Activated T-helper 1 cell treated with anti-CD3 and anti-CD28 coated beads, Interleukin-12 subunit alpha, Interleukin-12 subunit beta, Interleukin-2, Interleukin-4 antibody, amounts not matched to agents 30 ng/mL and 10 ng/mL and 1 ng/mL, durations not matched to agents 14 hours and 24 hours and 36 hours (primary cell): ENCODE measurements at places on chromosomes 6 and 20. TPM values are rescaled to one million over a fixed set of nuclear protein-coding genes. Genes with fewer than 3 reads are reported as not detected.

GRCh38 chr6:33904050-33904746 lies 100.4 kb upstream of the MLN start:
- H3K4me1 ChIP-seq = peaks cover 81% of the 10 kb centered on the region
- H3K27ac ChIP-seq = peak overlapping the region; percentile 89
- peaks cover 2% of the 10 kb centered on the region for H3K36me3 ChIP-seq
- peaks cover 2% of the 10 kb centered on the region for H3K27me3 ChIP-seq

Gene PACRG
- total RNA-seq = 0.36 TPM in 1 of 2 replicates, not detected in the other

Gene NXT1
- 58.9 and 62.6 TPM in 2 replicates for total RNA-seq

DNA sequence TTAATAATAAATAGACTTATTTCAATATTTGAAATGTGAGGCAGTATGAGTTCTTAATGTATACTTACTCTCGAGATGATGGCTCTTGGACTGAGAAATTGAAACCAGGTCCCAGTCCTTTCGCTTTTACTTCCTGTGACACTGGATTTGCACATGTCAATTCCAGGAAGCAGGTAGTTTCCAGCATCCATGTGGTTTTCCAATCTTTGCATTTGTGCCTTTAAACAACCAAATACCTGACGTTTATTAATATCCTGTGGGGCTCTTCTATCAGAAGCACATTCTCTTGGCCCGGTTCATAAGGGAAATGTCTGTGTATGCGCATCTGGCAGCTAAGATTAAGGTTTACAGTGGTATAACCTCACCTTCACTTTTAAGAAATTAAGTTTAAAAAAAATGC lies 13.1 kb downstream of the UTRN start:
- peaks cover 11% of the 10 kb centered on the region for H3K4me1 ChIP-seq
- no peak overlapping the region for H3K4me3 ChIP-seq
- peaks cover 4% of the 10 kb centered on the region for H3K27me3 ChIP-seq
- DNase-seq = no peak
- no peak overlapping the region for H3K27ac ChIP-seq

- no peak overlapping the region for H3K4me3 ChIP-seq
- no peaks in the 10 kb centered on the region for H3K36me3 ChIP-seq
- peaks cover 7% of the 10 kb centered on the region for H3K4me1 ChIP-seq
- no peak overlapping the region for H3K27ac ChIP-seq
Measured at GRCh38 chr6:163667372-163668060, 253.0 kb downstream of the QKI start.

- peaks cover 2% of the 10 kb centered on the region for H3K27me3 ChIP-seq
- H3K36me3 ChIP-seq = peaks cover 8% of the 10 kb centered on the region
- no peak for DNase-seq
- H3K4me1 ChIP-seq = peaks cover 67% of the 10 kb centered on the region
- H3K27ac ChIP-seq = no peak overlapping the region
Measured at GRCh38 chr20:8215361-8215781, 83.3 kb downstream of the PLCB1 start.

Gene PAX1
- not detected in 2 replicates for total RNA-seq

Gene PCSK2
- total RNA-seq = not detected in 2 replicates

GRCh38 chr6:91608428-91608827 lies 1021.6 kb upstream of the MAP3K7 start:
- H3K36me3 ChIP-seq = no peaks in the 10 kb centered on the region
- H3K4me3 ChIP-seq = no peak overlapping the region
- H3K27me3 ChIP-seq = no peaks in the 10 kb centered on the region
- H3K27ac ChIP-seq = no peak overlapping the region
- no peak for DNase-seq

DNA sequence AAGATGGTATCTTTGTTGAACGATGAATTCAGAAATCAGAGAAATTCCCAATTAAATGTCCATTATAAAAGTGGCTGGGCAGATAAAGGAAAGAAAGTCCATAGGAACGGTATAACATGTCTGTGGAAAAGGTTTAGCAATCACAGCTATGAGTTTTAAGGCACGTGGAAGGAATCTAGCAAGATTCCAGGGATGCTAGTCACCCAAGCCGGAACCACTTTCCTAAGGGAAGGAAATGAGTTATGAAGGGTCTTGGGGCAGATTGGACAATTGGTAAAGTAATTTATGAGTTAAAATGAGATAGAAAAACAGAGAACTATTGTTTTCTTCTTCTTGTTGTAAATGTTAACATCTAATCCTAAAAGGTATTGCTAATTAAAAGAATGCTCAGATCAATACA lies 384.8 kb downstream of the ADGRB3 start:
- no peaks in the 10 kb centered on the region for H3K27me3 ChIP-seq
- no peak overlapping the region for H3K27ac ChIP-seq
- H3K36me3 ChIP-seq = no peaks in the 10 kb centered on the region
- no peak overlapping the region for H3K4me3 ChIP-seq

DNA sequence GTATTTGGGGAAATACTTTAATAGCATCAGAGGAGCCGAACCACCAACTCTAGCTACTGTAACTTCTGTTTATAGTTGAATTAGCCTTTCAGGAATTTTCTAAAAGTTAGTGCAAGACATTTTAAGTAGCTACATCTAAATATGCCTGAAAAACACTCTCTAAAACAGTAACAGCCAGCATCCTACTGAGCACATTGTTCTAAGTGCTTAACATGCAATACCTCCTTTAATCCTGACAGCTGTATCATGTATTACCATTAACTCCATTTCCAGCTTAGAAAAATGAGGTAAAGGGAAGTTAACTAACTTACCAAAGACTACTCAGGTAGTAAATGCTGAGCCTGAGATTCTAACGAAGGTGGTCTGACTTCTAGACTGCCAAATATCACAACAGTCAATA lies 120.7 kb downstream of the DST start:
- H3K36me3 ChIP-seq = no peaks in the 10 kb centered on the region
- no peak for DNase-seq
- H3K27me3 ChIP-seq = no peaks in the 10 kb centered on the region
- no peak overlapping the region for H3K4me3 ChIP-seq
- no peaks in the 10 kb centered on the region for H3K4me1 ChIP-seq
- H3K27ac ChIP-seq = no peak overlapping the region

GRCh38 chr6:111668410-111668809 lies 62.7 kb upstream of the TRAF3IP2 start:
- no peak overlapping the region for H3K27ac ChIP-seq
- H3K4me1 ChIP-seq = no peaks in the 10 kb centered on the region
- peaks cover 59% of the 10 kb centered on the region for H3K36me3 ChIP-seq
- DNase-seq = no peak
- no peak overlapping the region for H3K4me3 ChIP-seq
- H3K27me3 ChIP-seq = no peaks in the 10 kb centered on the region

GRCh38 chr6:123233336-123233735 lies 237.3 kb downstream of the CLVS2 start:
- H3K4me1 ChIP-seq = no peaks in the 10 kb centered on the region
- no peaks in the 10 kb centered on the region for H3K27me3 ChIP-seq

DNA sequence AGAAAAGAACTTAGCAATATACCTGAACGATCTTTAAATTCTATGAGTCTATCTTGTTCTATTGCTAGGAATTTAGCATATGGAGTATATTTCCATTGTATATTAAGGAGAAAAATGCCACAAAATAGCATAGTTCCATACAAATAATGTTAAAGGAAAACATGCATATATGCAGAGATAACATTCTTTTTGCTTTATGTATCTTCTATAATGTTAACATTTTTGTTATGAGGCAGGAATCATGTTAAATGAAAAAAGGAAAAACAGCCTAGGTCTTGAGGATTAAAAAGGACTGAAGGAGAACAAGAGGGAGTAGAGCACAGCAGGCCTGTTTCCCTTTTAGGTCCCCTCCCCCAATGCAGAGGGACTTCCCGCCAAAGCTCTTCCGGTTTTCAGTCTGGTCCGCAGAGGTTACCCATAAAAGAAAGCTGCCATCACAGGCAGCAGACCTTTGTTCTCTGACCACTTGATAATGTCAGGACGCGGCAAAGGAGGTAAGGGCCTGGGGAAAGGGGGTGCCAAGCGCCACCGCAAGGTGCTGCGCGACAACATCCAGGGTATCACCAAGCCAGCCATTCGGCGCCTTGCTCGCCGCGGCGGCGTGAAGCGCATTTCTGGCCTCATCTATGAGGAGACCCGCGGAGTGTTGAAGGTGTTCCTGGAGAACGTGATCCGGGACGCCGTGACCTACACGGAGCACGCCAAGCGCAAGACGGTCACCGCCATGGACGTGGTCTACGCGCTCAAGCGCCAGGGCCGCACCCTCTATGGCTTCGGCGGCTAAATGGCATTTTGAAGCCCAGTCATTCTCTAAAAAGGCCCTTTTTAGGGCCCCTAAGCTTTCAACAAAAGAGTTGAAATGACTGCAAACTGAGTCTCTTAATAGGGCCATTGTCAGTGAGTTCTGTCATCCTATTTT lies 108.4 kb upstream of the PRSS16 start:
- DNase-seq = peak; percentile 71
- peaks cover 3% of the 10 kb centered on the region for H3K36me3 ChIP-seq
- no peaks in the 10 kb centered on the region for H3K27me3 ChIP-seq
- peak overlapping the region; percentile 96 for H3K4me3 ChIP-seq
- H3K27ac ChIP-seq = peak overlapping the region; percentile 97
- peaks cover 49% of the 10 kb centered on the region for H3K4me1 ChIP-seq
